Hepatocyte (in vitro differentiated cells): ENCODE measurements at places on chromosomes 6 and 20. TPM values are rescaled to one million over a fixed set of nuclear protein-coding genes. Genes with fewer than 3 reads are reported as not detected.

SRMS gene
- not detected in 2 replicates for total RNA-seq

BANF2 gene
- not detected in 2 replicates for total RNA-seq

ACSS1 gene
- total RNA-seq = 20.5 and 22.2 TPM in 2 replicates

BPIFB2 gene
- total RNA-seq = 0.52 and 0.70 TPM in 2 replicates

MYMX gene
- not detected in 2 replicates for total RNA-seq

TFAP2C gene
- 0.88 and 1.7 TPM in 2 replicates for total RNA-seq

- no peak overlapping the region for H3K4me3 ChIP-seq
- H3K27me3 ChIP-seq = no peaks in the 10 kb centered on the region
- no peak for DNase-seq
- peaks cover 10% of the 10 kb centered on the region for H3K4me1 ChIP-seq
Measured at GRCh38 chr6:75116946-75117345, 88.9 kb downstream of the COL12A1 start.

- no peak overlapping the region for H3K4me3 ChIP-seq
- no peaks in the 10 kb centered on the region for H3K27me3 ChIP-seq
- no peaks in the 10 kb centered on the region for H3K36me3 ChIP-seq
- no peak for DNase-seq
Measured at GRCh38 chr20:23123886-23124285, 37.8 kb upstream of the CD93 start.

- no peak overlapping the region for H3K27ac ChIP-seq
- no peak for DNase-seq
- H3K27me3 ChIP-seq = no peaks in the 10 kb centered on the region
- no peaks in the 10 kb centered on the region for H3K36me3 ChIP-seq
- H3K4me3 ChIP-seq = no peak overlapping the region
Measured at GRCh38 chr20:17029698-17030097, 197.1 kb upstream of the PCSK2 start.

DNA sequence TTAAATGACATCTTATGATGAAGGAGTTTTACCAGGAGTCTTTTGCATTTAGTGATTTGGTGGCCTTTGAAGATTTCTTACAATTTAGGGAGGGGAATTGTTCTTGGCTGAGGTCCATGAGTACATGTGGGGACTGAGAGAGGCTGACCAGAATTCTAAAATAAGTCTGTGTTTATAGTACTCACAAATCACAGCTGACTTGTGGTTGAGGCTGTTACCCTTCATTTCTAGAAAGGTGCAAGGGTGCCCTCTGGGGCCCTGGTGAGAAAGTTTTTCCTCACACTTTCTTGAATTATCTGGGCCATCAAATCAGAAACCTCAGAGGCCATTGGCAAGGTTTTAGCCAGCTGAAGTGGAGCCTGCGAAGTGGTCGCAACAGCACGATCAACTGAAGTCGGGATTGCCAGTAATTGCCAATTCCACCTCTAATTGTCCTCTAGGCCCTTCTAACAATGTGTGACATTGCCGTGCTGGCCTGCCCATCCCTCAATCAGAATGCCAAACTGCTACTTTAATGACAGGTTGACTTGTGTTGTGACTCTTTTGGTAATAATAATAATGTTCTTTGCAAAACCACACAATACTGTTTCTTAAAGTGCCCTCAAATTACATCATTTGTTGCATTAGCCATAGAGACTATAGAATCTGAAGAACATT, 221.6 kb downstream of the OGFRL1 start:
- no peaks in the 10 kb centered on the region for H3K36me3 ChIP-seq
- H3K4me3 ChIP-seq = no peak overlapping the region

DNA sequence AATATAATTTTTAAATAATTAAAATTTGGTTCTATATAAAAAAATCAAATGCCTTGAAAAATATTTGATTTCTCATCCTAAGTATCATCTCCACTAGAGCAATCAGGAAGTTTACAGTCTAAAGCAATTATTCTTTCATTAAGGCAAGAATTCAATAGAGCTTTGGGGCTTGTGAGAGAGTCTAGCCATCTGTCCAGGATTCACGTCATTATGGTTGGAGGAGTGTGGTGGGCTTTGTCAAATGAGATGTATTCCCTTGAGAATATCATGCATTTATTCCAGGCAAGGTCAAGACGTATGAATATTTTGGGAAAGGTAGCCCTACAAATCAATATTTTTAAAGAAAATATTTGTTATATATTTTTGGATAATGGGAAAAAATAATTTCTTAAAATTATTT, 132.4 kb downstream of the ELOVL4 start:
- no peak for DNase-seq
- H3K4me1 ChIP-seq = no peaks in the 10 kb centered on the region
- H3K36me3 ChIP-seq = no peaks in the 10 kb centered on the region

DNA sequence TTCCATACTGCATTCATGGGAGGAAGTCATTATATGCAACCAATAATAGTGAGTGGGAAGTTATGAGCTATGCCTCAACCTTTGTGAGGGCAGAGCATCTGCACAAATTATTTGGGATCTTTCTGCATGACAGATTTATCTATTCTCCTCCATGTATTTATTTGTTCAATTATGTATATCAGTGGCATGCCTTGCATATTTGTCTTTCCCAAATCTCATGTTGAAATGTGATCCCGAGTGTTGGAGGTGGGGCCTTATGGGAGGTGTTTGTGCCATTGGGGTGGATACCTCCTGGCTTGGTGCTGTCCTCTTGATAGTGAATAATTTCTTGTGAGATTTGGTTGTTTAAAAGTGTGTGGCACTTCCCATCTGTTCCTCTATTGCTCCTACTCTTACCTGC, 1246.0 kb upstream of the CITED2 start:
- no peak overlapping the region for H3K27ac ChIP-seq
- H3K36me3 ChIP-seq = no peaks in the 10 kb centered on the region
- H3K4me1 ChIP-seq = no peaks in the 10 kb centered on the region
- H3K27me3 ChIP-seq = no peaks in the 10 kb centered on the region
- no peak overlapping the region for H3K4me3 ChIP-seq

DNA sequence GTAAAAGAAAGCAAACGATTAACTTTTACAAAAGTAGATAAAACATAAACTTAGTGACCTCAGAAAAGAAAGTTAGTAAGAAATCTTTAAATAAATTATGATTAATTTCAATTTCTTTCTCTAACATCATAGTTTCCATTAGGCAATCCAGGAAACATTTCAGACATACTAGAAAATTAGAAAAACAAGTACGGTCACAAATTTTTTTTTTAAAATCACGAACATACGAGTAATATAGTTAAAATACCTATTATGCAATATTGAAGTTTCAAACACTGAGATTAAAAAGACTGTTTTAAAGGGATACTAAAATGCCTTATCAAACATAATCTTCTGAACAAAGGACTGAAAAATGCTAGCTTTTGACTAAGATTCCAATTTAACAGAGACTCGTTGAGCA, 26.2 kb downstream of the NOL7 start:
- no peaks in the 10 kb centered on the region for H3K27me3 ChIP-seq
- H3K36me3 ChIP-seq = no peaks in the 10 kb centered on the region
- no peak for DNase-seq
- no peak overlapping the region for H3K4me3 ChIP-seq

DNA sequence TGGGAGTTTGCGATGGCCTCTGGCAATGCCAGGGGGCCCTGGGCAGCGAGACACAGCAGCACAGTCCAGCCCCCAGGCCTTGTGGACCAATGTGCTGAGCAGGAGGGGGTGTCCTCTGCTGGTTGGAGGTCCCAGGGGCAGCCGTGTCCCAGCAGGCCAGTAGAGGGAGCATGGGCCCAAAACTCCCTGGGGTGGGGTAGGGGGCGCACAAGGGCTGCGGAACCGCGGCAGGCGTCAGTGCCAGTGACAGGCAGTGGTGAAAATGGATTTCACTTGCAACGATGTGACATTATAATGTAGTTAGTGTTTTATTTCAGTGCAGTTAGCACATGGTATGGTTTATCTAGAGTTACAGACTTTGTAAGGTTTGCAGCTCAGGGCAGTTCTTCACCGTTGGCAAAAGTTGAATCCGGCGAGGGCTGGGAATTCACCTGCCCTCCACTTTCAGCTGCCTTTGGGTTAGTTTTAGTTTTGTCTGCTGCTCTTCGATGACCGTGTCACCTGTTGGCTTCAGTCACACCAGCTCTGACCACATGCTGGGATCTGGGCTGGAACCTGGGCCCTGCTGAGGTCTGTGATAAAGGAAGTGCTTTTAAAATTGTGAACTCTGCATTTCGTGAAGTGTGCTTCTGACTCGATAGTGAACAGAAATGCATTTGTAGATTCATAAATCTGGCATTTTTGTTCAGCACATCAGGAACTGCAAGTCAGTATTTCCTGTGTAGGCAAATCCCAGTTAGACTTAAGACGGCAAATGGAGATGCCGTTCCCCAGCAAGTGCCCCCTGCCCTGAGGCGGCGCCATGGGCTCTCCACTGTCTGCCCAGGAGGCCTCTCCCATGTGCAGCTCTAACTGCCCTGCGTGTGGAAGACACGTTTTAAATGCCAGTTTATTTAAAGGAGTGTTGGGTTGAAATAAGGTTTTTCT, 46.8 kb downstream of the PYGB start:
- no peak overlapping the region for H3K4me3 ChIP-seq
- H3K27me3 ChIP-seq = no peaks in the 10 kb centered on the region
- DNase-seq = peak; percentile 77

- peak overlapping the region; percentile 99 for H3K27ac ChIP-seq
- H3K27me3 ChIP-seq = no peaks in the 10 kb centered on the region
- H3K36me3 ChIP-seq = no peaks in the 10 kb centered on the region
Measured at GRCh38 chr6:159693894-159694545, 979 bp upstream of the SOD2 start.

- H3K4me1 ChIP-seq = no peaks in the 10 kb centered on the region
- no peaks in the 10 kb centered on the region for H3K27me3 ChIP-seq
- no peak within 1 kb of the TSS for H3K27ac ChIP-seq
- H3K4me3 ChIP-seq = no peak within 1 kb of the TSS
- DNase-seq = no peak
- H3K36me3 ChIP-seq = no peaks in the 10 kb centered on the region
Measured at GRCh38 chr6:167997642-167998041, at the start of gene KIF25. TSS of gene KIF25 (plus strand) at chr6:167997671. CDS start at chr6:168029586, 31,915 bp downstream.
